ENCODE measurements at places on chromosomes 4 and X.

DNA sequence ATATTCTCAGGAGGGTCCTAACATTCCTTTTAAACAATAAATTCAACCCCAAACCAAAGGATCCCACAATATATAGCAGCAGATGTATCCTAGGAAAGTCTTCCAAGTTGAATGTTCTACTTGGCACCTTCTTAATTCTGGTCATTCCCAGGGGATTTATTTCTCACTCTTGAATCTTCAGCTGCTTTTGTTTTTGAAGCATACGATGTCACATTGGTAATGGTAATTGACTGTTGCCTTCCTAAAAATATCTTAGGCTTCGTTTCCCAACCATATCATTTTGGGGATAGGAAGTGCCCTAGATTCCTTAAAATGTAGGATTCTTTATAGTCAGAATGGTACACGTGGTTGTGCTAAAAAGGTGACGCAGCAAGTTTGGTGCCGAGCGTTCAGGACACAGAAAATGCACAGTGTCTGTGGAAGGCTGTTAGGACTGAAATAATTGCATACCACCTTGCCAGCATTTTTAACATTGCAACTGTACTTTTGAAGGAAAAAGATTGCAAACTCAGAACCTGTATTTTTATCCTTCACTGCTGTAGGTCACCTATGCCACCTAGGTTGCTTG is 8.1 kb downstream of the SNX25 start:
- DNase-seq = no peak

GRCh38 chr4:151359576-151359975 is 34.2 kb upstream of the SH3D19 start:
- DNase-seq = peak; percentile 83

DNA sequence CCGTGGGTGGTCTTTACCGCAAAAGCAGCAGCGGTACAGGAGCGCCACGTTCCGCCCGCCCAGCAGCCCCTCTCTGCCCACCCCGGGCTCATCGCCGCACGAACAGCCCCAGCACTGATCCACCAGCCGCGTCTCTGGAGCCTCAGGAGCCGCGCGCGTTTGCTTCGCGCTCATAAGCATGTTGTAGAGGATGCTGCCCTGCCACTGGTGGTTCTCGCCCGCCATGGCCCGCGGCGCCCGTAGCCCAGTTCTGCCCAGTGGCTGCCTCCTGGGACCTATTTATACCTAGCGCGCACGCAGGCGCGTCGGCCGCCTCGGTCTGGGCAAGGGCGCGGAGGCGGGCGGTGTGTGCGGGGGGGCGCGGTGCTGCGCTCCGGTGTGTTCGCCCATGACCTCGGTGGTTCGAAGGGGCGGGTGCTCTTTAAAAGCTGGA is at the start of gene NR0B1:
TSS of gene NR0B1 (minus strand) at position 252 of the 433 bp plus-strand sequence. CDS start at position 225, 27 bp downstream.
- peak; percentile 77 for DNase-seq

DNA sequence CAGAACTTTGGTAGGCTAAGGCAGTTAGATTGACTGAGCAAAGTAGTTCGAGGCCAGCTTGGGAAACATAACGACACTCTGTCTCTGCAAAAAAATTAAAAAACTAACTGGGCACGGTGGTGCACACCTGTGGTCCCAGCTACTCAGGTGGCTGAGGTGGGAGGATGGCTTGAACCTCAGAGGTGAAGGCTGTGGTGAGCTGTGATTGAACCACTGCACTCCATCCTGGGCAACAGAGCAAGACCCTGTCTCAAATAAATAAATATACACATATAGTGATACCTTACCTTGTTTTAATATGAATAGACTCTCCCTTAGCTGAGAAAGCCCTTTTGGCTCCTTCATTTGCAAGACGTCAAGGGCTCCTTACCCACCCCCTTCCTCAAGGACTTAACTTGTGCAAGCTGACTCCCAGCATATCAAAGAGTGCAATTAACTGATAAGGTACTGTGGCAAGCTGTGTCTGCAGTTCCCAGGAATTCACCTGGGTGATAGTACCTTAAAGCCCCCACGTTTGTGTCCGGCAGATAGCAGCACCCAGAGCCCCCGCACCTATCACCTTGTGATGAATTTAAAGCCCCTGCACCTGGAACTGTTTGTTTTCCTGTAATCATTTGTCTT is 655.6 kb upstream of the GALNTL6 start:
- no peak for DNase-seq

All from NCI-H1417 (cell line).